Uterine smooth muscle cell (primary cell): ENCODE measurements at places on chromosomes 16 and 17. TPM values are rescaled to one million over a fixed set of nuclear protein-coding genes. Genes with fewer than 3 reads are reported as not detected.

CACNG3 gene
- not detected in 2 replicates for total RNA-seq

TNFRSF12A gene
- total RNA-seq: 269 and 359 TPM in 2 replicates

SULT1A4 gene
- total RNA-seq: 1.1 and 1.2 TPM in 2 replicates

ACSM2A gene
- not detected in 2 replicates for total RNA-seq

GCSH gene
- 29.2 and 35.2 TPM in 2 replicates for total RNA-seq

VASN gene
- total RNA-seq: 94.3 and 150 TPM in 2 replicates

TPSG1 gene
- 0.37 TPM in 1 of 2 replicates, not detected in the other for total RNA-seq

CCL8 gene
- total RNA-seq: not detected in 2 replicates
